ENCODE measurements at places on chromosomes 6 and 20.
A peak's percentile ranks its signal among the peaks of the same experiment; 100 is the strongest.

DNA sequence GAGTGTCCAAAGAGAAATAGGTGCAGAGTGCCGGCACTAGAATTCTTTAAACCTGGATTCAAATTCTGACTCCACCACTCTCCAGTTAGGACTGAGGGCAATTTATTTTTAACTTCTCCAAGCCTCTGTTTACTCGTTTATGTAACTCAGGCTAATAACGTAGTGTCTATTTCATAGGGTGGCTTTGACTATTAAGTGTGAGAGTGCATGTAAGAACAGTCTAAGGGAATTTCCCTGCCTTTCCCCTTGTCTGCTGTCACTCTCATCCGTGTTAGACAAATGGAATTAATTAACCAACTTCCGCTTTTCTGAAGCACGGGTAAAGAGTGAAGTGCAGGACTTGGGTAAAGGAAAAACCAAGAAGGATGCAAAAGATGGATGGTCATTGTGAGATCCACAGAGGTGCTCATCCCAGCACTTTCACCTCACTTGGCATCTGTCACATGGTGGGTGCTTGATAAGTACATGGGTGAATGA is 4.1 kb upstream of the ZKSCAN8 start:
- DNase-seq, result peak; percentile 18

DNA sequence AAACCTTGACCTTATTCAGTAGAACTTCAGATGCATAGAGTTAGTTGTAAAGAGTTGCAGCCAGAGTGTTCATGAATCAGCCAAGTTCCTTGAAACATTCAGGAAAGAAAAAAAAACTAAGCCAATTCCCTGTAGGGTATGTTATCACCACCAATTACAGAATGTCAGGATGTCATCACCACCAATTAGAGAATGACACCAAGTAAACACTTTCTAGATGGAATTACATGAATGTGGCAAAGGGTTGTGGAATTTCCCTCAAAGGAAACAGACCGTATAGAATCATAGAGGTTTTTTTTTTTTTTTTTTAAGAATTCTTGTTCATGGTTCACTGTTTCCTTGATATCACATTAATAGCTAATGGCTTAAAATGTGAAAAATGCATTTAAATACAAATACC is 472.1 kb upstream of the RNF217 start:
- DNase-seq, result no peak

GRCh38 chr20:12773936-12774335 is 234.8 kb upstream of the SPTLC3 start:
- no peak for DNase-seq

DNA sequence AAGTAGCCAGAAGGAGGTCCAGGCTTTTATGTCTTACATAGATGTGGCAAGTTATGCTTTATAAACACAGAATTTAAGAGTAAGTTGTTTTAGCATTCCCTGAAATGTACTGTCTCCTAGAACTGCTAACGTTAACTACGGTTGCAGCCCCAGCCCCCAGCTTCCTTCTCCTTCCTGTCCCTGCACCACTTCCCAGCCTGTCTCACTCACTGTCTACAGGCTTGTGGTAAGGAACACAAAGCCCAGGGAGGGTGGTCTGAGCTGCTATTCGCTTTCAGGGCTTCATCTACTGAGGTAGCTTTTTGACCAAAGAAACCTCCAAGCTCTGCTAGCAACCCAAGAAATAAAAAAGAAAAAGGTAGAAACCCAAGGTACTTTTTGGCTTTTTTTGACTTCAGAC is 35.9 kb downstream of the PCSK2 start:
- DNase-seq, result peak; percentile 78

DNA sequence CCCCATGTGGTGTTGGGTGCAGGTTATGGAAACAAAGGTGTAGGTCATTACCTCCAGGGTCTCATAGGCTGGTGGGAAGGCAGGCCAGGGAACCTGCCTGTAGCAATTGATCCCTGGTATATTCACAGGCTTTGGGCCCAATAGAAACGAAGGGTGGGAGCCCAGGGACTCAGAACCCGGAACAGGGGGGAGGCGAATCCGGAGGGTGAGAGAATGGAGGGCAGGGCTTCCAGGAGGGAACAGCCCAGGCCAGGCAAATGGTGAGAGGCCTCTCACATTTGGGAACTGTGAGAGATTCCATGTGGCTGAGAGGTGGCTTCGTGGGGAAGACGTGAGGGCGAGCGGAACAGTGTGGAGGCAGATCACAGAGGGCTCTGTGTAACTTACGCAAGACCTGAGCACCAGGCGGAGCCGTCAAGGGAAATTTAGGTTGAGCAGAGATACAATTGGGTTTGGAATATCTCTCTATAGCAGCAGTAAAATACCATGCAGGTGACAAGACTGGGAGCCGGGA is 267.1 kb downstream of the ERMARD start:
- no peak for DNase-seq

DNA sequence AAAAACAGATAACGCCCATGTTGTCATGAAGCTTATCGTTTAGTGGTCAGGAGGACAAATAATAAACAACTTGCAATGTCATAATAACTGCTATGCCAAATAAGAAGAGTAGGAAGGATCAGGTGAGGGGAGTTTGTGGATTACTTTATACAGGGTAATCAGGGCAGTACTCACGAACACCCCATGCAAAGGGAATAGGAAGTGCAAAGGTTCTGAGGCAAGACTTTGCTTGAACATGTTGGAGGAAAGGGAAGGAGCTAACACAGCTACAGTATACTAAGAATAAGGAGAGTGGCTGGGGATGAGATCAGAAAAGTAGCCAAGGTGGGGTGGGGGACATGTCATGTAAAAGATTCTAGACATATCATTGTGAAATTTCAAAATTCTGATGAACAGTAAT is 292.0 kb upstream of the RUNX2 start:
- DNase-seq, result no peak

GRCh38 chr20:2162125-2162822 is 60.6 kb downstream of the STK35 start:
- no peak for DNase-seq

DNA sequence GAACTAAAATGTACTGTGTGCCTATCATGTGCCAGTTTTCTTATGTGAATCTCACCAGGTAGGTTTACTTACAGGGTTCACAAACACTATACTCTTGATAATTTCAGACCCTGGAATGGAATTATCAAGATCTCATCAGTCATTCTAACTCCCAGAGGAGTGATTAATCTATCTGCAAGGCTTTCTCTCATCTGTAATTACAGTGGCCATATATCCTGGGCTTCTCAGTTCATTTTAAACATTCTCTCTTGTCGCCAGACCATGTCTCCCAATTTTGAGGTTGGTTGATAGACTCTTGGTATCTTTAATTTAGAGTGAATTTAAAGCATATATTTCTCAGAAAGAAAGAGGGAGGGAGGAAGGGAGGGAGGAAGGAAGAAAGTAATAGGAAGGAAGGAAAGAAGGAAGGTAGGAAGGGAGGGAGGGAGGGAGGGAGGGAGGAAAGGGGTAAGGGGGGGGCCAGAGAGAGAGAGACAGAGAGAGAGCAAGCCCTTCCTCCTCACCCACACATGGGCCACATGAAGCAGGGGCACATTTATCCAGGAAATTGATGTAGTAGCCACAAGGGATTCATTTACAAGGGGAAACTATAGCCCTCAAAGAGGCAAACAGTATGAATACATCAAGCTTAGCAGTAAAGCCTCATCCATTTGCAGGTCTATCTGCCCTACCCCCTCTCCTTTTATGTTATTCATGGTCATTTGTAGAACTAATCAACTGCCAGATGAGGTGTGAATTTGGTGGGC is 25.8 kb upstream of the NRSN1 start:
- DNase-seq, result no peak

DNA sequence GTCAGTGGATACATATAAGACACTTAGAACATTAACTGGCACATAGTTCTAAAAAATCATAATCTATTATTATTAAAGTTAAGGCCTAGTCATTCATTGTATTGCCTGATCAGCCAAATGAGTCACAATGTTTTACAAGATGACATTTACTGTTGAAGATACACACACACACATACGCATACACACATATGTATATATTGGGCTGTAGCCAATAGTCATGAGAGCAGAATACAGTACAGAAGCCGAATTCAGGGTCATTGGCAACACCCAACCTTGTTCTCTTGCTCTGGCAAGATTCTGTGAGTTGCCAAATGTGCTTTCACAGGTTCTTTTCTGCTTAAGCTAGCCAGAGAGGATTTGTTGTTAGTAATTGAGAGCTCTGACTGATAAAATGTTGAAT is 922.8 kb upstream of the MAP3K7 start:
- DNase-seq, result no peak

GRCh38 chr20:2700913-2701620 is 8.5 kb downstream of the EBF4 start:
- no peak for DNase-seq

DNA sequence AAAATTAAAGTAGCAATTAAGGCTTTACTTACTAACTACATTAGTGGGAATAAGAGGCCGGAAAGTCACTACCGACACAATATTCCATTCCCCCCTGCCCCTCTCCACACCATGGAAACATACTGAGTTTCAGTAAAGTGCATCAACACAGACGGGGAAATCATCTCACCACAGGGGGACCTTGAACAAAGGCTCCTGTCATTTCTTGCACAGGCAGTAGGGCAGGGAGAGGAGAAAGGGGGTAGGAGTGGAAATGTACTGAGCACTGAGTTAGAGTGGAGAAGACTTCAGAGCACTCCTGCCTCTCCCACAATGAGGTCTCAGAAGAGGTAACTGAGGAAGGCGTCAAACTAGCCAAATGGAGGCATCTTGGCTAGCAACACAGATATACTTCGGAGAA is 1426.9 kb upstream of the EYS start:
- DNase-seq, result no peak

DNA sequence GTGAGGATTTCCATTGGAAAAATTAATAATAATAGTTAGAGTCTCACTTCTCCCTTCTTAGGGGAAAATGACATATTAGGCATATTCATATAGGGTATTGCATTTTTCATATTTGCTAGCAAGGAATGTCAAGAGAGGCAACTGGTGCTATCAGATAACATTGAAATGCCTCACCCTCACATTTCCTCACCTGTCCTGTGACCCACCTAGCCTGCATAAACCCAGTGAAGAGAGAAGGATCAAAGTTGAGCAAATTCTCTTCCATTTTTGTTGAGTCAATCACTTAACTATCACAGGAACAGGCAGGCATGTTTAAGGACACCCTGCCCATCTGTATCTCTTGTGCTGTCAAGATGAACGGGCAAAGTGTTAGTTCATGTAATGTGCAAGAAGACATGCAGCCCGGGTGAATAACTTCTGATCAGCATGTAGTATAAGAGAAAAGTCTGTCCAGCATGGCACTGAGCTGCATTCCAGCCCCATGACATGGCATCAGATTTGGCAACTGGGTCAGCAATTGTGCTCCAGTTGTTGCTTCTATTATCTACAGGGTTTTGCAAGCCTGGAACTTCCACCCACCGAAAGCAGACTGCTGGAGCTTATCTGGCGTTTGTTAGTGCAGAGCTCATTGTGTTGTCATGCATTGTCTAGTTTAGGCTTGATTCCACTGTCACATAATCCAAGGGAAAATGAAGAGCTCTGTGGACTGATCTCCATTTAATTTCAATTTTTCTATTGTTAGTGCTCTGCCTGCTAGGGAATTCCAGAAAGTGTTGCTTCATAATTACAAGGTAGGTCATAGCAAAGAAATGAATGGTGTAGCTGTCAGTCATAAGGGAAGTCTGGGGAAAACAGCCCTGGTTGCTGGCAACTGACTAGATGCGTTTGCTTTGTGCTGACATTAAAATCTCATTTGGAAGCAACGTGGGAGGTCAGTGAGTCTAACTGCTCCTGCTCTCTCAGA is 138.4 kb upstream of the TNFAIP3 start:
- no peak for DNase-seq

DNA sequence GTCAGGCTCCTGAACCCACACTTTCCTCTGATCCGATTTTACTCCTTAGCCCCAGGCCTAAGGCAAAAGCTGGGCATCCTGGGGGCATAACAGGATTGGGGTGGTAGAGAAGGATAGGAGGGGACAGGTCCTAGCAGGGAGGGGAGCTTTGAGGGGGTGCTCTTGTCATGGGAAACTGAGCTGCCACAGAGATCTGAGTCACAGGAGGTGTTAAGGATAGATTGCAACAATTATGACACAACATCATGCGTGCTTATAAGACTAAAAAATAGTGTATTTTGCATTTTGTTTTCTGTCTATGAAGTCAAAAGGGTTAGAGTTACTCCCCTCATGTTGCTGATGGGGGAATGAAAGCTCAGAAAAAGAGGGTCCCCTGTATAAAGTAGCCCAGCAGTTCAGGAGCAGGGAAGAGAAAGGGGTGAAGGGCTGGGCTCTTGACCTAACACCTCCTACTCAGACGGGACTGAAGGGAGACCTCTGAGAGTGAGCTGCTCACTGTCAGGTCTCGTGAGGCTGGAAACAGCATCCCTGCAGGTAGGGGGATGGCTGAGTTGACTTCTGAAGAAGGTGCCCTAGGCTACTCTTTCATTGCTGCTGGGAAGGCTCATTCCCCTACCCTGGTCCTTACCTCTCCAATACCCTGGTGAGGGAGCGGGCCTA is 2.0 kb downstream of the GLP1R start:
- DNase-seq, result no peak

DNA sequence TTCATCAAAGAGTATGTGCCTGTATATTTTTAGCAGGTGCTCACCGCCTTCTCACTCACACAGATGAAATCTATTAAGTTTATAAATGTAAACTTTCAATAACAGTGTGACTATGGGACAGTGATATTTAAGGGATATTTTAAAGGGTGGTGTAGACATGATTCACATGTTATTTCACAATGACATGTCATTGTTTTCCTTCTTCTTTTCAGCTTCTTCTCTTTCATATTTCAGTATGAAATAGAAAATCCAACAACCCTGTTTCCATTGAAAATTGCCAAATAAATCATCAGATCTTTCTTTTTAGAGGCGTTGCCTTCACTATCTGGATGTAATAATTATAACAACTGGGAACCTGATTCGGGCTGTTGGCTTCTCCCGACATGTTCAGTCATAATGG is 54.8 kb downstream of the PFDN4 start:
- no peak for DNase-seq

GRCh38 chr20:60334911-60335310 is 376.7 kb downstream of the CDH26 start:
- DNase-seq, result no peak

DNA sequence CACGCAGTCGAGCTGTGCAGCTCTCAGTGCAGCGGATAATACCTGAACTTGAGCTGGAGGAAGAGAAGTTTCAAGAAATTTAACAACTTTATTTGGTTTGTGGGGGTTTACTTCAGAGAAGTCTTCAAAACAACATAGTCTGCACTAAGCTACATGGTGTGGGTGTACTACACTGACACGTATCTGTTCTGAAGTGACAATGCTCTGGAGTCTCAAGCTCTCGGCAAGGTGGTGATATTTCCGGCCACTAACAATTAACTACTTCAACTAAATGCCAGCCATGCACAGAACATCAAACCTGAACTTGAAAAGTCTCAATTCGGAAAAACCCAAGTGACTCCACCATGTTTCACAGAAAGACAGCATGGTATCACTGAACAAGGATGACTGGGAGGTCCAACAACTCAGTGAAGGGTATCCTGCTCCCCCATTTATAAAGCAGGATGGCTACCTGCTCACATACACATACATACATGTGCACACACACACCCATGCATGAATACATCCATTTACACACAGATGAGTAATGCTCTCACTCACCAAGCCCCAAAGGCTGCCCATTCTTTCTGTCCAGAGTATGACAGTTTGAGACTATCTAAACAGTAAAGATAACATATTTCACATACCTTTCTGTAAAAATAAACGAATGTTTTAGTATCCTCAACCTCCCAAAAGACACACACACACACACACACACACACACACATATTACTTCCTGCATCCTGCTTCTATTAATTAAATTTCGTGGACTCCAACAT is 15.4 kb upstream of the ANKRD60 start:
- no peak for DNase-seq
